Colonic mucosa (tissue), 4 donors: ENCODE measurements at places on chromosomes 6 and 20.

GRCh38 chr6:45630314-45630713, 252.6 kb upstream of the SUPT3H start:
- no peaks in the 10 kb centered on the region for H3K36me3 ChIP-seq
- no peak overlapping the region for H3K4me3 ChIP-seq
- H3K27ac ChIP-seq: no peak overlapping the region
- DNase-seq: no peak
- H3K4me1 ChIP-seq: no peaks in the 10 kb centered on the region

DNA sequence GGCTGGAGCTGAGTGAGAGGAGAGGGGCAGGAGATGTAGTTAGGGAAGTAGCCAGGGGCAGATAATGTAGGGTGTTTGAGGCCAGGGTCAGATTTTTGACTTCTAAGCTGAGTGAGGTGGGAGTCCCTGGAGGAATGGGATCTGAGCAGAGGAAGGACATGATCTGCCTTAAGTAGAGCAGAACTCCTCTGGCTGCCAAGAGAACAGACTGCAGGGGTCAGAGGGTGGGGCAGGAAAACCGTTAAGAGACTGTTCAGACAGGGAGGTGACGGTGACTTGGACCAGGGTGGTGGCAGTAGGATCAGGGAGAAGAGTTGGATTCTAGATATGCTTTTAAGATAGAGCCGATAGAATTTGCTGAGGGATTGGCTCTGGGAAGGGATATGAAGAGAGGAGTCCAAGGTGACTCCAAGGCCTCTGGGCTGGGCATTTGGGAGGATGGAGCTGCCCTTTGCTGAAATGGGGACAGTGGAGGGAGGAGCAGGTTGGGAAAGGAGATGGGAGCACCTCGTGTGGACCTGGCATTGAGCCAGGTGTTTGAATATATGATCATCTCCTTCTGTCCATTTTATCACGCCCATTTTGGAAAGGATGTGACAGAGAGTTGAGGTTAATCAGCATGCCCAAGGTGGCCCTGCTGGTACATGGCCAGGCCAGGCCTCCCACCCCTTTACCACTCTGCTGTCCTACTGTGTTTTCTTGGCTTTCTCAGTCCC, 18.8 kb downstream of the EYA2 start:
- no peak overlapping the region for H3K27ac ChIP-seq
- H3K27me3 ChIP-seq: no peaks in the 10 kb centered on the region
- no peaks in the 10 kb centered on the region for H3K36me3 ChIP-seq
- no peak overlapping the region for H3K4me3 ChIP-seq
- no peak for DNase-seq
- H3K4me1 ChIP-seq: no peaks in the 10 kb centered on the region

DNA sequence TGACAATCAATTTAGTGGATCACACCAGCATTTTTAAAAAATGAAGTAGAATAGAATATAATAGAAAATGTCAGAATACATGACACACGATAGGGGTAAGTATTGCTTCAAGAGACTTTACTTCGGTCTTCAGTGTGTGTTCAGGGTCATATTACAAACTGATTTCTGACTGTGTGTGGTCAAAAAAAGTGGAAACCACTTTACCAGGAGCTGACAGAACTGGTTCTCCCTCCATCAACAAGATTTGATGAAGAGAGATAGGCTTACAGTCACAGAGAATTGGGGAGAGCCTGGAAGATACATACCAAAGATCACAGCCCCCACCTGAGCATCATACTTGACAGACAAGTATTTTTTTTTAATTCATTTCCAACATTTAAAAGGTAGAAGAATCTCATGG, 21.7 kb downstream of the ARMC2 start:
- H3K27ac ChIP-seq: no peak overlapping the region
- no peak overlapping the region for H3K4me3 ChIP-seq
- no peaks in the 10 kb centered on the region for H3K4me1 ChIP-seq
- no peaks in the 10 kb centered on the region for H3K36me3 ChIP-seq
- no peaks in the 10 kb centered on the region for H3K27me3 ChIP-seq
- DNase-seq: no peak

- no peaks in the 10 kb centered on the region for H3K36me3 ChIP-seq
- H3K27me3 ChIP-seq: no peaks in the 10 kb centered on the region
- no peaks in the 10 kb centered on the region for H3K4me1 ChIP-seq
- no peak overlapping the region for H3K4me3 ChIP-seq
- H3K27ac ChIP-seq: no peak overlapping the region
- no peak for DNase-seq
Observed at GRCh38 chr20:8020314-8021079, 936 bp upstream of the TMX4 start.

DNA sequence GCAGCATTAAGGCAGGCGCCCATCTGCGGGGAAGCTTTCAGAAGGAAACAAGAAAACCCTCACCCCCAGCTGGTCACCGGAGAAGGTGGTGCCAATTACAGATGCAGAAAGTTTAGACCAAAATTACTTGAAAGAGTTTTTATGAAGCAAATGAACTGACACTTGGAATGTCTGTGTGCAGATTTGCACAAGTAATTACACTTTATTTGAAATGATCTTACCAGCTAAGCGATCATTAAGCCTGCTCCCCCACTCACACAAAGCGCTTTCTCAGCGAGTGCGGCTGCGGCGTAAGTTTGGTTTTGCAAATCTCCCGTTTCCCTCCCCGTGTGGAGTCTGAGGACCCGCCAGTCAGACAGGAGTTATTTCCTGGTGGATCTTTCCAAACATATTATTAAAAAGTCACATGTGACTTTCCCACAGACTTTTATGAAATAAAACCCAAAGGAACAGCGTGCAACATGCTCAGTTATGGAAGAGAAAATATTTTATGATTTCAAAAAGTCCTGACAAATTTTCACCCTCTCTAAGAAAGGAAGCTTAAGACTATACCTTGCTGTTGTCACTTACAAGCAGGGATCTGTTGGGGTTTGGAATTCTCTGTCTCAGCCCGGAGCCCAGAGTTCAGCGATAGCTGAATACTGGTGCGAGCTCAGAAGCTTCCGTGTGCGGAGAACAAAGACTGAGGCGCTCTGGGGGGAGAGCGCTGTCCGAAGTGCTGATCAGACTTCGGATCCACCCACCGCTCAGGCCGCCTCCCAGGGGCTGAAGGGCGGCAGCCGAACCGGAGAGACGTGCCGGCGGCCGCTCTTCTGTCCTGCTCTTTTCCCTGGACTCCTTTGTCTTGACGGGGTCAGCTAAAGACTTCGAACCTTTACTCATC, 2.7 kb upstream of the MYT1 start:
- peak; percentile 25 for DNase-seq
- H3K27me3 ChIP-seq: peaks cover 14% of the 10 kb centered on the region
- H3K4me3 ChIP-seq: no peak overlapping the region
- H3K4me1 ChIP-seq: no peaks in the 10 kb centered on the region

DNA sequence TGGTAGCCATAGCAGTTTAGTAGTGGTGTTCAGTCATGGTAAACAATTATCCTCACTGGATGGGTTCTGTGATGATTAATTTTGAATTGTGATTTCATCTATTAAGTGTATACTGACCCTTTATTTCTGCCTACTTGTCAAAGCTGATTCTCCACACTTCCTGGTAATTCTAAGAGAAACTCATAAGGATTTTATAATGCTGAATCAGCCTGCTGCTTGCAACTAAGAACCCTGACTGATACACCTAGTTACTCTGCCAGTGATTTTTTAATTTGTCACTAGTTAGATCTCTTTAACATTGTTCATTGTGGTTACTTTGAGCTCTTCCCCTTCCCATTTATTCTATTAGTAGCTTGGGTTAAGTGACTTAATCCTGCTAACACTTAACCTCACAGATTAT, 8.6 kb downstream of the CDC40 start:
- no peaks in the 10 kb centered on the region for H3K27me3 ChIP-seq
- DNase-seq: no peak
- no peak overlapping the region for H3K4me3 ChIP-seq
- H3K4me1 ChIP-seq: no peaks in the 10 kb centered on the region
- no peak overlapping the region for H3K27ac ChIP-seq

DNA sequence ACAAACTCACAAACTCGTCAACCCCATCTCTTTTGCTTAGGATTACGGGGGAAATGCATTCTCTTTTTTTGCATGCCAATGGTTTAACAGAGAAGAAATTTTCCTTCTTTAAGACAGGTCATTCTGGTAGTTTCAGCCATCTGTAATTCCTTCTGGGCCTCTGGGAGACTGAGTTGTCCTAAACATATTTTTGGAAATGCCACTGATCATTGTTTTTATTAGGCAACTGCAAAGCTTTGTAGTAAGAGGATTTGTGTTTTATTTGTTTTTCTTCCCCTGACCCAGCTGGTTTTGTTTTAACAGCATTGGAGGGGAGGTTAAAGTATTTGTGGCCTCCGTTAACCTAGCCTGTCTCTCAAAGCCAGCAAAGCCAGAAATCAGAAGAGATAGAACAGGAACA, 73.1 kb upstream of the ISM1 start:
- H3K4me1 ChIP-seq: no peaks in the 10 kb centered on the region
- DNase-seq: no peak
- no peaks in the 10 kb centered on the region for H3K36me3 ChIP-seq
- H3K27me3 ChIP-seq: no peaks in the 10 kb centered on the region

DNA sequence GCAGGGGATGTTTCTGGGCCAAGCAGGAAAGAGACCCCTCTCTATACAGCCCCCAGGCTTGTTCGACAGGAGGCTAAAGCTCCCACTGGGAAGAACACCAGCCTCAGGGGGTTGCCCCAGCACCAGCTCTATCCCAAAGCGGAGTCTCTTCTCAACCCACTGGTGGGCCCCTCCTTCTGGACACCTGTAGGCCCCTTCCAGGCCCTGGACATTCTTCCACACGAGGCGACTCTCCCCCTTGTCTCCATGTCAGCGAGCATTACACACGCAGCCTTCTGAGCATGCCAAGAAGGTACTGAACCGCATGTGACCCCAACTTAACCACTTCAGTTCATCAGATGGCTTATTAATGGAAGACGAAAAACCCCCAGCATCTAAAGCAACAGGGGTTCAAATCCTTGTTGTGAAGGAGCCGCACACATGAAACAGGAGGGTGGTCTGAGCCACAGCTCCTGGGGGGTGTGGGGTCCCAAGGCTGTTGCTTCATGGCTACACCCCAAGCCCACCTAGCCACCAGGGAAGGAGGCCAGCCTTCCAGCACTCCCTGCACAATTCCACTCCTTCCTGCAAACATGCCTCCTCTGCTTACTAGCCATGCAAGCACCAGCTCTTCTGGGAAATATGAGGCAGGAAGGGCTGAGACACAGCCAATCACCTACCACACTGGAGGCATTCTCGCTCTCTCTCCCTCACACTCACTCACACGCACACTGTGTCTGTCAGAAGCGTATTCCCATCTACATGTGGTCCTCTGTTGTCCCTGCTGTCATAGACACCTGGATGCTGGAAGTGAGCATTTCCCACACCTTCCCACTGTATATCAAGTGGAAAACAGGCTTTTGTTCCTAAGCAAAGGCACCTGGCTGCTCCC, 104.5 kb downstream of the NOL4L start:
- peak; percentile 40 for DNase-seq
- H3K4me1 ChIP-seq: peaks cover 38% of the 10 kb centered on the region
- peak overlapping the region; percentile 64 for H3K4me3 ChIP-seq
- H3K27ac ChIP-seq: peak overlapping the region; percentile 95

GRCh38 chr6:23890543-23891227, 235.3 kb upstream of the NRSN1 start:
- no peak overlapping the region for H3K4me3 ChIP-seq
- no peak overlapping the region for H3K27ac ChIP-seq
- no peaks in the 10 kb centered on the region for H3K27me3 ChIP-seq
- H3K36me3 ChIP-seq: no peaks in the 10 kb centered on the region
- no peak for DNase-seq
- no peaks in the 10 kb centered on the region for H3K4me1 ChIP-seq

DNA sequence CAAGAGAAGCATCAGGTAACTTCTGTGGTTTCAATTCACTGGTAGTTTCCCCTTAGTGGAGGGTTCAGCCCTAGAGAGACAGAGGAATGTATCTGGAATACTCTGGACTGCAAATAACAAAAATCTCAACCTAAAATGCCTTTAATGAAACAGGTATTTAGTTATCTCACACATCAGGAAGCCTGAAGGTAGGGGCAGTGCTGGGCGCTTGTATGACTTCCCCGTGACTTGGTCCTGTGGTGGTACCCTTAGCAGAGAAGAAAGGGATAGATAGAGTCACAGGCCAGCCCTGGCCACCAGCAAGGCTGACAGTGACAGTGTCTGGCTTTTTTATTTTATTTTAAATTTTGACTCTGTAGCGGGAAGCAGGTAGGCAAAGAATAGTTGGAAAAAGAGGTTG, 14.9 kb downstream of the LRRC1 start:
- no peak overlapping the region for H3K4me3 ChIP-seq
- no peaks in the 10 kb centered on the region for H3K36me3 ChIP-seq
- H3K27me3 ChIP-seq: no peaks in the 10 kb centered on the region
- H3K4me1 ChIP-seq: no peaks in the 10 kb centered on the region
- no peak overlapping the region for H3K27ac ChIP-seq
- no peak for DNase-seq

- no peaks in the 10 kb centered on the region for H3K36me3 ChIP-seq
- H3K4me3 ChIP-seq: no peak overlapping the region
- no peaks in the 10 kb centered on the region for H3K4me1 ChIP-seq
- no peaks in the 10 kb centered on the region for H3K27me3 ChIP-seq
- no peak overlapping the region for H3K27ac ChIP-seq
Observed at GRCh38 chr20:25061821-25062530, 4.0 kb upstream of the ACSS1 start.

- no peak for DNase-seq
- no peaks in the 10 kb centered on the region for H3K4me1 ChIP-seq
- H3K36me3 ChIP-seq: no peaks in the 10 kb centered on the region
- no peak overlapping the region for H3K4me3 ChIP-seq
Observed at GRCh38 chr20:58131551-58132142, 96.8 kb downstream of the ANKRD60 start.

- H3K27me3 ChIP-seq: no peaks in the 10 kb centered on the region
- no peak overlapping the region for H3K4me3 ChIP-seq
- no peaks in the 10 kb centered on the region for H3K4me1 ChIP-seq
- DNase-seq: no peak
- H3K27ac ChIP-seq: no peak overlapping the region
Observed at GRCh38 chr6:38234934-38235682, 404.6 kb downstream of the BTBD9 start.

- no peaks in the 10 kb centered on the region for H3K27me3 ChIP-seq
- H3K36me3 ChIP-seq: no peaks in the 10 kb centered on the region
- no peak overlapping the region for H3K4me3 ChIP-seq
- peaks cover 17% of the 10 kb centered on the region for H3K4me1 ChIP-seq
- DNase-seq: no peak
- H3K27ac ChIP-seq: peak overlapping the region; percentile 75
Observed at GRCh38 chr6:136608991-136609390, 58.8 kb upstream of the MAP7 start.

- H3K36me3 ChIP-seq: no peaks in the 10 kb centered on the region
- H3K4me1 ChIP-seq: no peaks in the 10 kb centered on the region
- H3K4me3 ChIP-seq: no peak overlapping the region
- DNase-seq: peak; percentile 13
Observed at GRCh38 chr20:58706975-58707681, 14.5 kb downstream of the NPEPL1 start.
